ENCODE measurements at places on chromosomes 16 and 17.

- DNase-seq: peak; percentile 75
Observed at GRCh38 chr17:49496183-49496866, 1.2 kb downstream of the NGFR start.

DNA sequence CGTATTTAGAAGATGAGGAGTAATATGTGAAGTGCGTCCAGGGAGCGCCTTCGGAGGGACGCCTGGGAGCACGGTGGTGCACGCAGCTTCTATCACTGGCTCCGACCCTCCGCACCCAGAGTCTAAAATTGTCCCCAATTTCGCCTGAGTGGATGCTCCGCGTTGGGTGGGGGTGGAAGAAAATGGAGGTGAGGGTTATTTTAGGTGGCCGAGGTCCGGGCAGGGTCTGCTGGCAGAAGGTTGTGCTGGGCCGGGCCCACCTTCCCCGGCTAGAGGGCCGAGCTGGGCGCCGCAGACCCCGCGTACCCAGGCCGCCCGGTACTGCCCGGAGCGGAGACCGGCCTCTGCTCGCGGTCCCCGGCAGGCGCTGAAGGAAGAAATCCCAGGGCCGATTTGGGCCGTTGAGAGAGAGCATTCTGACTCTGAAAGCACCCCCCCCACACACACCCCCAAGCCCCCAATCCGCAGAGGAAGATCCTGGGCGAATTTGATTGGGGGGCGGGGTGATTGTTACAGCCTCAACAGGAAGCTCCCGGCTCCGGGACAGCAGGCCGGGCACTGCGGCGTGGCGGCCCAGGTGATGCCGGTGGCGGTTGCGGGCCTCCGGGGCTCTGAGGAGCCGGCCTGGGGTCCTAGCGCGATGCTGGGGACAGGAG lies 3.0 kb downstream of the BAHCC1 start:
- DNase-seq: no peak

GRCh38 chr16:53061256-53061655 lies 6.5 kb downstream of the CHD9 start:
- peak; percentile 76 for DNase-seq

- DNase-seq: no peak
Observed at GRCh38 chr17:81481073-81481799, 31.4 kb downstream of the ACTG1 start.

DNA sequence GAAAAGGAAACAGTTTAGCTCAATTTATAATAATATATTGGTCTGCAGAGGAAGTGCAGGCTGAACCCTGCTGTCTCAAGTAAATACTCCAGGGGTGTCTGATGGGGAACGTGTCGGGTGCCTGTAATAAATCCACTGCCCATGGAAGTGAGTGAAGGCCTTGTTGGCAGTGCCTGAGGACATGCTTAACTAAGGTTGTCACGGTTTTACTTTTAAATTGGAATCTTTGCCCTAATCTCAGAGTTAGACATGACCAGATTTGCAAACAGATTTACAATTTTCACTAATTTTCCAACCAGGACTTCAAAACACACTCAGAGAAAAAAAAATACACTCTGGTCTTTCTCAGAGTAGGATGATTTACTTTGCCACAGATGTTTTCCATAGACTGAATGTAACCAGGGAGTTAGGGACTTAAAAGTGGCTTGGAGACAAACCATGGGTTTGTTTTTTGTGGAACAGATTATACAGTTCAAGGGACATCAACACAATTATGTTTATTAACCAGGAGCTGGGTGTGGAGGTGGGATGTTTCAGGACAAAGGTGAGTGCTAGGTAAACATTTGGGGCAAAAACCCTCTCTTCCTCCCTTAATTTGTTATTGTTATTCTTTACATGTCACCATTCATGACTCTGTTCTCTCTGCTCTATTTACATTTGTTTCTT lies 144.5 kb downstream of the FTO start:
- no peak for DNase-seq
